ENCODE measurements at places on chromosomes 6 and 20.
A peak's percentile ranks its signal among the peaks of the same experiment; 100 is the strongest.

- no peak for DNase-seq
Measured at GRCh38 chr20:24432046-24432442, 37.4 kb upstream of the SYNDIG1 start.

DNA sequence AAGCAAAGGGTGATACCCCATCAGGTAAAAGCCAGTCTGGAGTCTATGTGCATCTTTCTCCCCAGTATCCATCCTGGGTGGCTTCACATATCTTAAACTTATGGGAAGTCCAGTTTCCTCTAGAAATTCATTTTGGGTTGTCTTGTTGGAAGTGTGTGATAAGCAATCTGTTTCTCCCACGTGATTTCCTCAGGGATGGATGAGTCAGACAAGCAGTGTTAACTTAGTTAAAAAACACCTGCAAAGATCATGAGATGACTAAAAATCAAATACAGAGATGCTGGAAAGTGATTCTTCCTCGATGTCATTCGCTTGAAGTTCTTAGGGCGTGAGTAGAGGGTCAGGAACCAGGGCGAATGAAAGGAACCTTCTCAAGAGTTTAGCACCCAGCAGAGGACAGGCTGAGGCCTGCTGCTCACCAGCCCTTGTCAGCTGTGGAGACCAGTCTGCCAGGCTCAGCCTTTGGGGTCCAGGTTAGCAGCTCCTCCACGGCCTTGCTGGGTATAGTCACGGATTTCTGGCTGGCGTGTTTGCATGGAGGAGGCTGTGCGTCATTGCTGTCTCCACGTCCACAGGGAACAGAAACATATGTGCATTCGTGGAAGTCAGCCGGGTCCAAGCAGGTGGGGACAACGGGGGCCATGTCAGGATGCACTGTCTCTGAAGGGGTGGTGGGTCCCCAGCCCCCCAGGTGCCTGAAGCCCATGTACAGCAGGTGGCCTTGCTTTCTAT lies 2.8 kb upstream of the PNPLA1 start:
- DNase-seq = peak; percentile 60

DNA sequence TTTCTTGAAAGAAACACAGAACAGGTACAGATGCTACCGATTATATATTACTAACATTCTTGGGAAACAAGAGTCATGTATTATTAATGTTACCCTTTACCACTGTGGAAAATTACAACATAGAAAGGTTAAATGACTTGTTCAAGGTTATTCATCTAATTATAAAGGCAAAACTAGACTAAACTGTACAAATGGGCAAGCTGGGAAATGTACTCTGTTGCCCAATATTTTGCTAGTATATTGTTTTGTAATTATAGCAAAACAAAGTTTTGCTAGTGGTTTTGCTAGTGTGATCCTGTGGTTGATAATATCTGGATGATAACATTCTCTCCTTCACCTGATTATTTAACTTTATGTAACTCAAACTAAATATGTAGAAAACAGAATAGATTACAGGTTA lies 96.5 kb downstream of the TINAG start:
- no peak for DNase-seq

DNA sequence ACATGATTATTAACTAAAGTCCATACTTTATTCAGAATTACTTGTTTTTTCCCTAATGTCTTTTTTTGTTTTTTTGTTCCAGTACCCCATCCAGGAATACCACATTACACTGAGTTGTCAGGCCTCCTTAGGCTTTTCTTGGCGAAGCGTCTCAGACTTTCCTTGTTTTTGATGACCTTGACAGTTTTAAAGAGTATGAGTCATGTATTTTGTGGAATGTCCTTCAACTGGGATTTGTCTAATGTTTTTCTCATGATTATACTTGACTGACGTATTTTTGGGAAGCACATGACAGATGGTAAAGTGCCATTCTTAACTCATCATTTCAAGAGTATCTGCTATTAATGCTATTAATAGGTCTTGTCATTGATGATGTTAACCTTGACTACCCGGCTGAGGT lies 23.6 kb downstream of the ENPP1 start:
- DNase-seq = peak; percentile 24

DNA sequence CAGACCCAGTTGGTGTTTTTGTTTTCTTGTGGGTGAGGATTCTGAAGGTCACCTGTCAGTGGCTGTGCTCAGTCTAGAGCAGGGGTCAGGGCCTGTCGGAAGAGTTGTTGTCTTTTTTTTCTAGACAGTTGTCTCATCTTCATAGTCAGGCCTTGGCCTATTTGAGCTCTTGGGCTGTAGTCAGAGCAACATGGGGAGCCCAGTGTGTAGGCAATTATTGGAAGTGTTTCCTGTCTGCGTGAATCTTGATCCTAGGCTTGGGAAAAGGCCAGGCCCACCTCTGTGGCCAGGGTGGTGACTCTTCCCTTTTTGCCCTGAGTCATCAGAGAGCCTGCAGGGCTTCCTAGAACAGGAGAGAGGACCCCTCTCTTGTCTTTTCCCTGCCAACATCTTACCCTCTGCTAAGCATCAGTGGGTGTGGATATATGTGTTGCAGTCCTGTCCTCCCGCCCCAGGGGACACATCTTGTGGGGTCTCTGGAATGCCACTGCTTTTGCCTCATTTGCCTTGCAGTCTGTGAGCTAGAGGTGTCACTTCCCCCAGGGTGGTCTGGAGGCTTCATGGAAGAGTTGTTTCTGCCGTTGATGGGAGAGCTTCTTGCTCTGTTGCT lies 11.4 kb downstream of the TJAP1 start:
- DNase-seq = no peak

- DNase-seq = no peak
Measured at GRCh38 chr6:128464790-128465189, 55.6 kb downstream of the PTPRK start.

- DNase-seq = no peak
Measured at GRCh38 chr6:137722749-137723272, 144.2 kb upstream of the TNFAIP3 start.

DNA sequence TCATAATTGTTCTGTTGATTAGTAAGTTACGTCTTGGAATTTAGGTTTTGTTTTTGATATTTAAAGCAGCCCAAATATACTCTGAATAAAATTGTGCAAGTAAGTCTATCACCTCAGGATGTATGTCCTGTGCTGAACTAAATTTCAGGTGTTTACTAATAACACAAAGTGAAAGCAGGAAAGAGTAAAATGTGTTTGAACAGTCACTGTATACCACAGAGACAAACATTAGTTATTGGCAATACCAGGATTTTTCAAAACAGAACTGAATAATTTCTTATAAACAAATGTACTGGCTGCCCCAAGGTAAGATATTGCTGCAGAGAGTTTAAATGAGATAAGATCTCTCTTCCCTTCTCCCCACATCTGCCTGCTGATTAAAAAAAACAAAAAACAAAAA lies 404.7 kb upstream of the RUNX2 start:
- DNase-seq = no peak

- no peak for DNase-seq
Measured at GRCh38 chr6:115276881-115277565, 783.7 kb downstream of the FRK start.

GRCh38 chr6:135423649-135424128 lies 73.9 kb downstream of the AHI1 start:
- no peak for DNase-seq

DNA sequence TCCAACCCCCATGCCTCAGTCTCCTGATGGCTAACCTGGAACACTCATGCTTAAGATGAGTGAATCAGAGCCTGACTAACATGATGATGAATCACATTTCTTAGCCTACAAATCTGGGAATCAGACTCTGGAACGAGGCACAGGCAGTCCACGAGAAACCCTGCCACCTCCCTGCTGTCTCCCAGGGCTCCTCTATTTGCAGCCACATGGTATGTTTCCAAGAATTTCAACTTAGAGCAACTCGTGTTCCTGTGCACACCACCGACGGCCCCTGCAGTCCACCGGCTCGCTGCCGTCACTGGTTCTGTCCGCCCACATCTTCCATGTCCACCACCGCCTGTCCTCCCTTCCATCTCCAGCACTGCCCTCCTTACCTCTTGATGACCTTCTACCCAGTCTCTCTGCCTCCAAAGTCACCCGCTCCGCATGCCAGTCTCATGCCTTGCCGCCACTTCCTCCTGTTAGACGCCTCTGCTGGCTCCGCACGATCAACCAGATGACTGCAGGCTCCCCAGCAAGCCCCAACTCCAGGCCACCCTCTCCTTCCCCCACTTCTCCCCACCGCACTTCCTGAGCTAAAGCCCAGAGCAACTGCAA lies 87.6 kb downstream of the AGPAT4 start:
- DNase-seq = peak; percentile 71

DNA sequence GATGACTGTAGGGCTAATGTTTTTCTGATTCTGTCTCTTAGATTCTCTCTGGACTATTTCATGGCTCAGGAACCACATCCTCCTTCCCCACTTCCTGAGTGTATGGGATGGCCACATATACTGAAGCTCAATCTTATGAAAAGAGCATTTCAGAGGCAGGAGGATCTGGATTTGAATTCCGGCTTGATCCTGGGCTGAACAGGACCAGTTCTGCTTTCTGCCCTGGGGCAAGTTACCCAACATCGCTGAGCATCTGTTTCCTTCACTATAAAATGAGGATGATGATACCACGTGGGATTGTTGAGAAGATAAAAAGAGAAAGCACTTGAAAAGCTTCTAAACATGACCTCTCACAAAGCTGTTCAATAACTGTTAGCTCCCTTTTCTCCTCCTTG lies 168.4 kb upstream of the TNFAIP3 start:
- peak; percentile 29 for DNase-seq

DNA sequence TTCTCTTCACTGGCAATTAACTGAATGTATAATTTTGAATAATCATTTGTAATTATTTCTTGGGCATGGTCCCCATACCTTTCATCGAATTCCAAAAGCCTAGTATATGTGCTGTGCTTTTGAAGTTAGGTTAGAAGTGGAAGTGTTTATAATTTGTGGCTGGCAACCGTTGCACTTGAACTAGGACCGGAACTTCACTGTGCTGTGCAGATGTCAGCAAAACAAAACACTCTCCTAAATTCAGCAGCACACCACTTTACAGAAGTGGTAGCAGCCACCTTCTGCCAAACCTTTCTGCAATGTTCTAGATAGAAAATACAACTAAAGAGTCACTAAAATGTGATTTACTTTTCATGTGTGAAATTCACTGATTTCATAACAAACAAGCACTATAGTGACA lies 111.9 kb downstream of the FAM83B start:
- DNase-seq = no peak

DNA sequence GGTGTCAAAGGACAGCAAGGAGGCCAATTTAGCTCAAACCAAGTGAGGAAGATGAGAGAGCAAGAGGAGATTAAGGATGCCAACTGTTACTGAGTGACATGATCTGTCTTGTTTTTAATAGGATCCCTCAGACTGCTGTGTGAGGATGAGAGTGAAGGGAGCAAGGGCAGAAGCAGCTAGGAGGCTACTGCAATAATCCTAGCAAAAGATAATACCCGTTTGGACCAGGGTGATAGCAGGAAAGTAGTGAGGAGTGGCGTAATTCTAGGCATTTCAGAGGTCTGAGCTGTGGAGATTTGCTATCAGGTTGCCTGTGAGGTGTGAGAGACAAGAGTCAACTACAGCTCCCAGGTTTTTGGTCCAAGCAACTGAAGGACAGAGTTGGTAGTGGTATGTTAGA lies 14.7 kb downstream of the UBE2V1 start:
- DNase-seq = no peak

DNA sequence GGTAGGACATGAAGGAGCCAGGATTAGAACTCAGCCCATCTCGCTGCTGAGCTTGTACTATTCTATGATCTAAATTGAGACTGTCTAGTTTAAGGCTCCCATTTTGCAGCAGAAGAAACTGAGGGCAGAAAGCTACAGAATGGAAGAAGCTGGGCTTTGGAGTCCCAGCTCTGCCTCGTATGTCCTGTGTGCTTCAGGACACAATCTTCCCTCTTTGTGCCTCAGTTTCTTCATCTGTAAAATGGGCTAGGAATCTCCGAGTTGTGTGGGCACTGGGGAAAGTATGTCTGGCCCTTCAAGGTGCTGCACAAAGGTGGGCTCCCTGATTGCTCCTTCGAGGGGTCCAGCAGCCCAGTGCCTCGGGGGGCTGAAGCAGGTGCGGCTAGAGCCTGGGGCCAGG lies 20.7 kb downstream of the NOL4L start:
- DNase-seq = no peak

DNA sequence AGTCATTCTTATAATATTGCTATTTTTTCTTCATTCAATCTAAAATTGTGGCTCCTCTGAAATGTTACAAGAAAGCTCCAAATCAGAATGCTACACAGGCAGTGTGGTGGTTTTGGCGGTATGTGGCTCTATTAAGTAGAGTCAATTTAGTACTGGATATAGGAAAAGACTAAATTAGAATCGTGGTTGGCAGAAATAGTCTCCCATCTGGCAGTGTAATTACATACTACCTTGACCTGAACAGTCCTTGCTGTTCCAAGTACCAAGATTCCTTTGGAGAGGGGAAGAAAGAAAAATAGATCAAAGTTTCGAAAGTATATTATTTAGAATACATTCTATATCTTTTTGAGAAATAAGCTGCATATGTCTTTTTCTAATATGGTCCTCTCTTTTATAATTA lies 78.2 kb downstream of the C6orf118 start:
- no peak for DNase-seq

DNA sequence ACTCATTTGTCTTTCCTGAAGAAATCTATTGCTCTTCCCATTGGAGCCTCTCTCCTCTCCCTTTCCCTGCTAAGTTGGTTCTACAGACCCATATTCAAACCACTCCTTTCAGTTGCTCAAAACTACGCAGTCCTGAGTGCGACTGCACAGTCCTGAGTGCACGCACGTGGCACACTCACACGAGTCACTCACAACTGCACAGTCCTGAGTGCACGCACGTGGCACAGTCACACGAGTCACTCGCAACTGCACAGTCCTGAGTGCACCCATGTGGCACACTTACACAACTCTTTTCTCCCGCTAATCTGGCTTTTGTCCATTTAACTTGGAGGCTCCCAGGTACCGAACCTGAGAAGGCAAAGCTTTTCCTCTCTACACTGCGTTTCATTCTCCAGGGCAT lies 159.7 kb downstream of the RNASET2 start:
- DNase-seq = no peak

DNA sequence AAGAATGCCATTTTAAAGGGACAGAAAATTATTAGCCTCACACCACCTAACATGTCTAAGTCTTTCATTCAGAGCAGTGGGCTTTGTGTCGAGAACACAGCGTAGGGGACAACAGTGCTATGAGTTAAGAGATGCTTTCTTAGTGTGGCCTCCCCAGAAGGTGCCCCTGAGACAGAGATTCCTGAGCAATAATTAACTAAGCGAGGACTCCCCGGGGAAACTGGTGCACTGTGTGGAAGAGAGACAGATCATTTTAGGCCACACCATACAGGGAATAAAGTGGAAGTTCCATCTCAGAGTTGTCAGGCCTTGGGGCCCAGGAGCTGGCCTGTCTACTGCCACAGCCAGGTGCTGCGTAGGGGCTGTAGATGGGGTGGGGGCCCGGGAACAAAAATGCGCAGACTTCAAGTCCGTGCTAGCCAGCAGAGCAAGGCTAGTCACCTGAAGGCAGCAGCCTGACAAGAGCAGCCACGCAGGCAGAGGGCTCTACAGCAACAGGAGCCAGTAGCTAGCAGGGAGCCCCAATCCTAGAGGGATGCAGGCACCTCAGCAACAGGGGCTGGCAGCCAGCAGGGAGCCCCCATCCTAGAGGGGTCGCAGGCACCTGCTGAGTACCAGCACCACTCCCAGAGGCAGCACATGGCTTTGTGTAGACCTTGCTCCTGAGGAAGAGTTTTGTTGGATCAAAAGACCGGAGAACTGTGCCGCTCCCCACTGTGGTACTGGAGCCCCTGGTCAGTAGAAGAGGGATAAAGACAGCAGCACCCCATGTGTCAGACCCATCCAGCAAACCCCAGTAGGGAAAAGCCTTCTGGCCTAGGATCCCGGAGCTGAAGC lies 63.0 kb upstream of the NXT1 start:
- DNase-seq = no peak

All from NCI-H226 (cell line).